Endothelial cell (in vitro differentiated cells): ENCODE measurements at places on chromosomes 7 and 10.

- no peak for DNase-seq
Measured at GRCh38 chr7:151859111-151859947, 17.6 kb downstream of the PRKAG2 start.

- DNase-seq = no peak
Measured at GRCh38 chr10:99733366-99733765, 1.3 kb downstream of the CUTC start.

DNA sequence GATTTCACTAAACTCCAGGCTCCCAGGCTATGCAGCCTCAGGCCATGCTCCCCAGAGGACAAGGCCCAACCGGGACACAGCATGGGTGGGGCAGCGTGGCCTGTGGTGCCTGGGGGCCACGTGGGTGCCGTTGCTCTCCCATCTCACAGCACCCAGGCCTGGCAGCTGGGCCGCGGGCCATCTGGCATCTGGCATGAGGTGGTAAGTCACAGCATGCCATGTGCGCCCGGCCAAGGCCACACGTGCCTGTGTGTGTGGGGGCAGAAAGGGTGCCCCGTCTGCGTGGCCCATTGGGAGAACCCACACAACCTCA, 204.1 kb downstream of the EBF3 start:
- DNase-seq = no peak

- DNase-seq = no peak
Measured at GRCh38 chr10:122526892-122527291, 33.7 kb upstream of the DMBT1 start.

DNA sequence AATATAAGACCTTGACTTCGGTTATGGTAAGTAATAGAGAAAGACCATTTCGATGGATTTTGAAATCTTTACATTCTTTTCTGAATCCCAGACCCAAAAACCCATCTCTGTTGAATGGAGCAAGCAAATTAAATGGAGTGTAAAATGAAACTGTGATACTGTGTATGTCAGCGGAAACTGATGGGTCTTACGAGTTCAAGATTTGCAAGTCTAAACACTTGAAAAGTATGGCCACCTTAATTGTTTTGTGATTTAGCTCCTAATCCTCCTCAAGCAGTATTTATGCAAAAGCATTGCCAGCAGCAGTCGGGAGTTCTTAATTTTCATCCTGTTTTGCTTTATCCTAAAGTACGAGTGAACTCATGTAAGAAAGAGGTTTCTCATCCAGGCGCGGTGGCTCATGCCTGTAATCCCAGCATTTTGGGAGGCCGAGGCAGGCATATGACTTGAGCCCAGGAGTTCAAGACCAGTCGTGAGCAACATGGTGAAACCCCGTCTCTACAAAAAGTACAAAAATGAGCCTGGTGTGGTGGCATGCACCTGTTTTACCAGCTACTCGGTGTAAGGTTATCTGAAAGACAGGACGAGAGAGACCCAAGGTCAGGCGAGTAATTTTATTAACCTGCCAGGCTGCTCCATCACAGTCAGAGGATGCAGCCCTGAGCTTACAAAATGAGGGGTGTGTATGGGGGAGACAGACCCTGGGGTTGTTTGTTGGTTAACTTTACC, 5.8 kb upstream of the DHTKD1 start:
- no peak for DNase-seq

DNA sequence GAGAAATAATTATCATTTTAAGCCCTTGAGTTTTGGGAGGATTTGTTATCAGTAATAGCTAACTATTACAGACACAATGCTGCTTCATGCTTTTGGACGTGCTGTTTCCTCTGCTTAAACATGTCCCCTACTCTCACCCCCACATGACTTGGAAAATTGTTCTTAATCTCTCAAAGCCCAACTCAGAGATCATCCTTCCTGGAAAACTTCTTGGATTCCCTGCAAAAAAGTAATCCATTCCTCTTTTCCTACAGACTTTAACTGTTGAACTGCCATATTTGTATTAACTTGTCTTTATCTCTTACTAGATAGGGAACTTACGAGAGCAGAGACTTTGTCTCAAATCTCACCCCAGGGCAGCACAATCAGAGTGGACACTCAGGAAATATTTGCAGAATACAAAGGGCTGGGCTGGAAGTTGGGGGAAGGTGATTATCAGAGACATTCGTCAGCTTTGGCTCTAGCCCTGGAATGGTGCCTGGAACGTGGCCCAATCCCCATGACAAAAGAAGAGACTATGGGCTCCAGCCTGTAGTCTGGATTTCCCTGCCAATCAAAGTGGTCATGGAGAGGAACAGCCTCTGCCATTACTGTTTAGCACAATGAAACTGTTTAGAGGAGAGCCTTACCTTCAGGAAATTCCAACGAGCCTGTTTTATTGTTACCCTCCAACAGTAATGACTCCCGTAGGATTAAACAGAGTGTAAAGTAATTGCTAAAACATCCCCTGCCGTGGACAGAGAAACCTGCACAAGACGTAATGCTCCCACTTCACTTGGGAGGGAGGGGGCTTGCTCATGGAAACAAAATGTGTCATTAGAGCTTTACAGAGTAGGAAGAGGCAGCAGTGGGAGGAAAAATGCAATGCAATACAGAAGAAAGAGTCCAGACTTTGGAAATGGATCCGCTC, 140.4 kb upstream of the AUTS2 start:
- no peak for DNase-seq
